Right renal cortex interstitium (tissue), 3 donors: ENCODE measurements at places on chromosomes 3 and 15. TPM values are rescaled to one million over a fixed set of nuclear protein-coding genes. Genes with fewer than 3 reads are reported as not detected.

GRCh38 chr3:94159062-94159828, 96.4 kb downstream of the NSUN3 start:
- no peak for DNase-seq

IP6K2 gene
- 214 TPM for polyA plus RNA-seq

DNA sequence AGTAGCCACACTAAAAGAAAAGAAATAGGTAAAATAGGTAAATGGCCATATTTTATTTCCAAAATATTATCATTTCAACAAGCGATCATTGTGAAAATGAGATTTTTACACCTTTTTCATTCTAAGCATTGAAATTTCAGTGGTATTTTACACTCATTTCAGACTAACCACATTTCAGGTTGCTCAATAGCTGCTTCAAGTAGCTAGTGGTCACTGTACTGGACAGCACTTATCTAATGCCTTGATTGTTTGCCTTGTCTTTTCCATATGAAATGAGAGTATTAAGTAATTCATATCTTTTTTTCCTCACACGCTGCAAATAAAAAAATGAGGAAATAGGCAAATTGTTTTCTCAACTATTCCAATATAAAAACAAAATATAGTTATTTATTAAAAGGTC, 332.8 kb downstream of the NLGN1 start:
- no peak for DNase-seq

- DNase-seq: no peak
Measured at GRCh38 chr15:60324706-60325438, 72.9 kb downstream of the ANXA2 start.

DNA sequence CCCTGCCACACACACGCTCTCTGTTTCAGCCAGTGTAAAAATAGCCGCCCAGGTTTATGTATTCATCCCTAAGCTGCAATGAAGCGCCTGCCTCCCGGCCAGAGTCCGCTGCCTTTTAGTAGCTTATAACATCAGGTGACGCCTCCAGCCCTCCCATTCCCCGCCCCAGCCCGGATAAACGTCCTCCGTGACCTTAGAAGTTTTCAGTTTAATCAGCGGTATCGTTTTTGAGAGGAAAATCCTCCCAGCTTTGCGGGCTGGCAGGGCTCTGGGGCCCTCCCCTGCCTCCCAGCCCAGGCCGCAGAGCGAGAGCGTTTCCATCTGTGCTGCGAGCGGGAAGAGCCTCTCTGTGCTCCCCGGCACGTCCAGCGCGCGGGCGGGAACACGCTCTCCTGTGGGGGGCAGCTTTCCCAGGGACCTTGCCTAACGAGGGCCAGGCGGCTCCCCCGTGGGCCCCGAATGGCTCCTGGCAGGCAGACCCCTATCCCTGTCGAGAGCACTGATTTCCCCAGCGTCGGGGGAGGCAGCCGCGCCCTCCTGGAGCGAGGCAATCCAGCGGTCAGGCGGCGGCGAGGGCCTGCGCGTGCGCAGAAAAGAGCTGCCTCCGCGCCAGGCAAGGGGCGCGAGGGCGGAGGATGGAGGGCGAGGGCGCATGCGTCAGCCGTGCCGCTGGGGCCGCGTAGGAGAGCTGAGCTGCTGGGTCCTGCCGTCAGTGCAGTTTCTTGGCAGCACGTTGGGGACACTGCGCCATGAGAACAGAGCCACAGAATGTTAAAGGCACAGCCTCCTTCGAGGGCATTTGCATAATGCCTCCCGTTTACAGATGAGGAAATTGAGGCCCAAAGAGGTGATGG, 71.1 kb downstream of the CCNL1 start:
- peak; percentile 85 for DNase-seq

DNA sequence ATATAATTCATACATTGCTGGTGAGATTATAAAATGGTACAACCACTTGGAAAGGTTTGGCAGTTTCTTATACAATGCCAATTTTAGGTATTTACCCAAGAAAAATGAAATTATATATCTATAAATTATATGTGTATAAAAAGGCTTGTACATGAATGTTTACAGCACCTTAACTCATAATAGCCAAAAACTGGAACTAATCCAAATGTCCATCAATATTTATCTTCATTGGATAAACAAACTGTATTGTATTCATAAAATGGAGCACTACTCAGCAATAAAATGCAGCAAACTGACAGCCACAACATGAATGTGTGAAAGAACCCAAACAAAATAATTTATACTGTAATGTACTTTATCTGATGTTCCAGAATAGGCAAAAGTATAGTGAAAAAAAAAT, 33.6 kb upstream of the EIF5A2 start:
- no peak for DNase-seq

KLF15 gene
- 10.8 TPM for polyA plus RNA-seq

GRCh38 chr15:95113041-95113440, 881.7 kb downstream of the MCTP2 start:
- DNase-seq: no peak

NPAP1 gene
- polyA plus RNA-seq: 0.14 TPM

CCDC54 gene
- polyA plus RNA-seq: 0.11 TPM
